Endothelial cell (in vitro differentiated cells): ENCODE measurements at places on chromosomes 11 and 22.

DNA sequence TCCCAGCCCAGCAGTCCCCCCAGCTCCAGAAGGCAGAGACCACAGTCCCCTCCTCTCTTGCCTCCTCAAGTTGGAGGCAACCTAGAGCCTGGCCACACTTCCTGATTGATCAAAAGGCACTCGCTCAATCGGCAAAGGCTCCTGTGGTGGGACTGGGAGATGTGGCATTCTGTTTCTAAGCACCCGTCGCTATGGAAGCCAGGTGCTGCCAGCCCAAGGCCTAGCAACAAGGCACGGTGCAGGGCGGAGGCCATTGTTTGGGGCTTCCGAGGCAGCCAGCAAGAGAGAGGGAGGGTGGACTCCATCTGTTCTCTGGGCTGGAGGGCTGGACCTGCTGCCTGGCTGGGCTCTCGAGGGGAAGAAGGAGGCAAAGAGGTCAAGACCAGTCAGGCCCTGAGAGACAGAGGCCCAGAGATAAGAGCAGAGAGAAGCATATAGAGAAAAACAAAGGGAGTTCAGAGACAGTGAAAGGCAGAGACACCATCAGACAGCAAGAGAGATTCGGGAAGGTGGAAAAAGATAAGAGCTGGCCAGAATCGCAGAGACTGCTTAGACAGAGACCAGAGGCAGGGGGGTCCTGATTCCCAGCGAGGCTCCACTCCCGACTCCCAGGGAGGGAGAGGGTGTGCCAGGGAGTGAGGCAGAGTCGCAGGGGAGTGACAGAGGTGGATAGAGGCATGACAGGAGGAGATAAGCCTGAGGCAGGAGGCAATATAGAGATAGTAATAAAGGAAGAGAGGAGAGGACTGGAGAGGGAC lies 21.2 kb downstream of the PDE2A start:
- peaks cover 13% of the 10 kb centered on the region for H3K27me3 ChIP-seq
- H3K4me1 ChIP-seq, result peaks cover 8% of the 10 kb centered on the region
- no peaks in the 10 kb centered on the region for H3K36me3 ChIP-seq
- no peak for DNase-seq

DNA sequence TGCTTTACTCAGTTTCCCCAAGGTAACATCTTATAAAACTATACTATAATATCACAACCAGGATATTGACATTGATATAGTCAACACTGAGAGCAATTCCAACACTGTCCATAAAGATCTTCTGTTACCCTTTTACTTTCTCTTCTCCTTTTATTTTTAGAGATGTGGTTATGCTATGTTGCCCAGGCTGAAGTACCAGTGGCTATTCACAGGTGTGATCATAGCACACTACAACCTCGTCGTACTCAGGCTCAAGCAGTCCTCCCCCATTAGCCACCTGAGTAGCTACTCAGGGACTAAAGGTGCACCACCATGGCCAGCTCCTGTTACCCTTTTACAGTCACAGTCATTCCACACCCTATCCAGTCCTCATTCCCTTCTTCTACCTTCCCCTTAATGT lies 119.7 kb downstream of the CWF19L2 start:
- H3K4me1 ChIP-seq, result no peaks in the 10 kb centered on the region
- DNase-seq, result no peak
- no peak overlapping the region for H3K27ac ChIP-seq
- H3K36me3 ChIP-seq, result no peaks in the 10 kb centered on the region
- H3K4me3 ChIP-seq, result no peak overlapping the region

DNA sequence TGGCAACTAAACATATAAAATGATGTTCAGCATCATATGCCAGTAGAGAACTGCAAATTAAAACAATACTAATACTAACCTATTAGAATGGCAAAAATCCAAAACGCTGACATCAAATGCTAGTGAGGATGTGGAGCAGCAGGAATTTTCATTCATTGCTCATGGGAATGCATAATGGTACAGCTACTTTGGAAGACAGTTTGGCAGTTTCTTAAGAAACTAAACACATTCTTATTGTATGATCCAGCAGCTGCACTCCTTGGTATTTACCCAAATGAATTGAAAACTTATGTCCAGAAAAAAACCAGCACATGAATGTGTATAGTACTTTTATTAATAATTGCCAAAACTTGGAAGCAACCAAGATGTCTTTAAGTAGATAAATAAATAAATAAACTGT lies 258.0 kb downstream of the TENM4 start:
- peaks cover 1% of the 10 kb centered on the region for H3K27me3 ChIP-seq
- no peak for DNase-seq
- H3K4me1 ChIP-seq, result peaks cover 5% of the 10 kb centered on the region

DNA sequence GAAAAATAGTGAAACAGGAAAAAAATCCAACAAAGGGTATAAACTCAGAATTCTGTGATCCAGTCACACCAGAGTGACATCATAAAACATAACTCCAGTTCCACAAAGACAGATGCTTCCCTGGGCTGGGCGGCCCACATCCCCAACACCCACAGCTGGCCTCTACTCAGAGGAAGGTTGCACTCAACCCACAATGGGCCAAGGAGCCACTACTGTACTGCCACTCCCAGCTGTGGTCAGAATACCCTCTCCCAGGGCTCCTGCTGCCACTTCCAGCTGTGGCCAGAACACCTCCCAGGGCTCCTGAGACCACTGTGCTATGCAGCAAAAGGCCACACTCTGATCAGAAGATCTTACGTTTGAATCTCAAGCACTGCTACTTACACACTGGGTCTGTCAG lies 18.3 kb downstream of the SMCO4 start:
- peaks cover 51% of the 10 kb centered on the region for H3K4me1 ChIP-seq
- no peak overlapping the region for H3K27ac ChIP-seq
- no peak for DNase-seq
- no peak overlapping the region for H3K4me3 ChIP-seq

- no peak overlapping the region for H3K27ac ChIP-seq
- H3K36me3 ChIP-seq, result peaks cover 25% of the 10 kb centered on the region
- DNase-seq, result no peak
- H3K27me3 ChIP-seq, result no peaks in the 10 kb centered on the region
These were observed 84.7 kb downstream of the HSD17B12 start for GRCh38 chr11:43765194-43765593.

GRCh38 chr11:33909150-33909549 lies 17.3 kb upstream of the LMO2 start:
- H3K27me3 ChIP-seq, result peaks cover 10% of the 10 kb centered on the region
- H3K36me3 ChIP-seq, result no peaks in the 10 kb centered on the region
- H3K4me1 ChIP-seq, result peaks cover 22% of the 10 kb centered on the region

GRCh38 chr11:117238221-117238620 lies 5.8 kb downstream of the RNF214 start:
- no peak overlapping the region for H3K4me3 ChIP-seq
- DNase-seq, result no peak
- H3K36me3 ChIP-seq, result peaks cover 18% of the 10 kb centered on the region
- H3K27me3 ChIP-seq, result peaks cover 3% of the 10 kb centered on the region
- H3K27ac ChIP-seq, result no peak overlapping the region
- peaks cover 9% of the 10 kb centered on the region for H3K4me1 ChIP-seq

DNA sequence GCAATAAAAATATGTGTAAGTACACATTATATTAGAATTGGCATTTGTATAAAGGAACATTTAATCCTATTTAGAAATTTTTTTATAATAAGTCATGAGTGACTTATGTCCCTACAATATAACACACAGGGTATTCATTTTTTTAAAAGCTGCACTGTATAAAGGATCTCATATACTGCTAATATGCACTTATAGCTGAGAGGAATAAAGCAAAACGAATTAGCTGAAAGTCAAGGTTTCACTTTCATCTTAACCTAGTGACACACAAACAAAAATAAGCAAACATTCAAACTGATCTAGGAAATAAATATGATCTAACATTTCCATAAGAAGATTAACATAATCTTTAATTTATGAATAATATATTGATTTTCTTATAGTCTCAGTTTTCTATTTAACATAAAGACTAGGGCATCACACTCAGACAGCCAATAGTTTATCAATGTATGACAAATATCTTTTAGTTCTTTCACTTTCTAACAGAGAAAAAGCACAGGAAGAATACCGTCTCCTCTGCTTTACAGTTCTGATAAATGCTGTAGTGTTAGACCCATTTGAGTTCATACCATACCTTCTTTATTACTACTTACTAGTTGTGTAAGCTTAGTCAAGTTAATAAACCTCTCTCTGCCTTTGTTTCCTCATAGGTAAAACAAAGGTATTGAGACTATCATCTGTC lies 42.9 kb downstream of the DCDC1 start:
- no peak overlapping the region for H3K27ac ChIP-seq
- no peaks in the 10 kb centered on the region for H3K4me1 ChIP-seq
- no peaks in the 10 kb centered on the region for H3K27me3 ChIP-seq
- no peak overlapping the region for H3K4me3 ChIP-seq
- no peak for DNase-seq

DNA sequence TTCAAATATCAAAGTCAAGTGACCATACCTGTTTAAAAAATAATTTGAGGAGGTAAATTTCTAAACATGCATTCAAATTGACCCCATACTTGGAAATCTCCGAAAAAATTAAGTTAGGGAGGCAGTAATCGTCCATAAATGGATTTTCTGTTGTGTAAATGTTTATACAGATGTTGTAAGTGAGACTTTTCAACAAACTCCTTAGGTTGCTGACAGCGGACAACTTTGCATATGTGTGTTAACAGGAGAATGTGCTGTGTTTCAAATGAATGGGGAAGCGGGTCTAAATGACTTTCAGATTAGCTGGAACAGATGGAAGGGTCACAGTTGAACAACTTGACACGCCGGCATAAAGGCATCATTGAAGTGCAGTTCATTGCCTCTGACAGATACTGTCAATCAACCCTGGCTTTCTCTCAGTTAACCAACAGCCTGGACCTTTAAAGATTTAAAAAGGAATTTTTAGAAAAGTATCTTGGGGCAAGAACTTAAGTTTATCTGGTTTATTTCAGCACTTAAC lies 98.2 kb upstream of the DBX1 start:
- H3K36me3 ChIP-seq, result no peaks in the 10 kb centered on the region
- H3K4me3 ChIP-seq, result no peak overlapping the region
- H3K27me3 ChIP-seq, result peaks cover 3% of the 10 kb centered on the region
- no peak overlapping the region for H3K27ac ChIP-seq
- no peaks in the 10 kb centered on the region for H3K4me1 ChIP-seq

- no peak for DNase-seq
- no peak overlapping the region for H3K27ac ChIP-seq
- H3K4me3 ChIP-seq, result peak overlapping the region; percentile 8
- H3K36me3 ChIP-seq, result peaks cover 6% of the 10 kb centered on the region
These were observed 5.9 kb downstream of the OOSP1 start for GRCh38 chr11:59943997-59944714.

GRCh38 chr22:32777987-32778386 lies 23.5 kb upstream of the TIMP3 start:
- peaks cover 3% of the 10 kb centered on the region for H3K27me3 ChIP-seq
- no peaks in the 10 kb centered on the region for H3K36me3 ChIP-seq
- no peak overlapping the region for H3K4me3 ChIP-seq
- H3K4me1 ChIP-seq, result peaks cover 27% of the 10 kb centered on the region
- DNase-seq, result no peak
- no peak overlapping the region for H3K27ac ChIP-seq

- H3K27ac ChIP-seq, result no peak overlapping the region
- no peaks in the 10 kb centered on the region for H3K27me3 ChIP-seq
- no peak overlapping the region for H3K4me3 ChIP-seq
- H3K4me1 ChIP-seq, result no peaks in the 10 kb centered on the region
These were observed 28.5 kb upstream of the C11orf96 start for GRCh38 chr11:43913829-43914380.

- no peak for DNase-seq
- no peak overlapping the region for H3K4me3 ChIP-seq
- H3K27me3 ChIP-seq, result no peaks in the 10 kb centered on the region
- H3K36me3 ChIP-seq, result no peaks in the 10 kb centered on the region
- no peaks in the 10 kb centered on the region for H3K4me1 ChIP-seq
These were observed 530.6 kb upstream of the KIRREL3 start for GRCh38 chr11:127531167-127531566.

- peaks cover 4% of the 10 kb centered on the region for H3K36me3 ChIP-seq
- peaks cover 2% of the 10 kb centered on the region for H3K27me3 ChIP-seq
- no peak overlapping the region for H3K27ac ChIP-seq
- DNase-seq, result no peak
- peaks cover 2% of the 10 kb centered on the region for H3K4me1 ChIP-seq
These were observed 34.7 kb upstream of the RFPL3 start for GRCh38 chr22:32322986-32323385.

DNA sequence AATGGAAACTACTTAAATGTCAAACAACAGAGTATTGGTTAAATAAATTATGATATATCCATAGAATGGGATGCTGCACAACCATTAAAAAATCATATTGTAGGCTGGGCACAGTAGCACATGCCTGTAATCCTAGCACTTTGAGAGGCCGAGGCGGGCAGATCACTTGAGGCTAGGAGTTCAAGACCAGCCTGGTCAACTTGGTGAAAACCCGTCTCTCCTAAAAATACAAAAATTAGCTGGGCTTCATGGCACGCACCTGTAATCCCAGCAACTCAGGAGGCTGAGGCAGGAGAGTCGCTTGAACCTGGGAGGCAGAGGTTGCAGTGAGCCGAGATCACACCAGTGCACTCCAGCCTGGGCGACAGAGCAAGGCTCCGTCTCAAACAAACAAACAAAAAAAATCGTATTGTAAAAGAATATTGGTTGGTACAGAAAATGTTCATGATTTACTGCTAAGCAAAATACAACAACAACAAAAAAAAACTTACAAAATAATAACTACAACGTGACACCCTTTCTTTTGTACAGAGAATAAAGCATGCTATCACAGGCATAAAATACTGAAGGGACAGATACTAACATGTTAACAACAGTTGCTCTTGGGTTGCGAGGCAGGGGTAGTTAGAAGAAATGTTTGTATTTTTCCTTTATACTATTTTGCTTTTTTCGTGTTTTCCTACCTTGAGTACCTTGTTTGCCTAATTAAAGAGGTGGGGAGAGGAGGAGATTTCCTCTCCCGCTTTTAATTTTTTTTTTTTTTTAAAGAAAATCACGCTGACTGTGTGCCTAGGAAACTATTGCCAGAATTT lies 21.3 kb upstream of the RRAS2 start:
- H3K27me3 ChIP-seq, result peaks cover 1% of the 10 kb centered on the region
- no peaks in the 10 kb centered on the region for H3K36me3 ChIP-seq
- no peak overlapping the region for H3K27ac ChIP-seq
- H3K4me3 ChIP-seq, result peak overlapping the region; percentile 84
- DNase-seq, result no peak

DNA sequence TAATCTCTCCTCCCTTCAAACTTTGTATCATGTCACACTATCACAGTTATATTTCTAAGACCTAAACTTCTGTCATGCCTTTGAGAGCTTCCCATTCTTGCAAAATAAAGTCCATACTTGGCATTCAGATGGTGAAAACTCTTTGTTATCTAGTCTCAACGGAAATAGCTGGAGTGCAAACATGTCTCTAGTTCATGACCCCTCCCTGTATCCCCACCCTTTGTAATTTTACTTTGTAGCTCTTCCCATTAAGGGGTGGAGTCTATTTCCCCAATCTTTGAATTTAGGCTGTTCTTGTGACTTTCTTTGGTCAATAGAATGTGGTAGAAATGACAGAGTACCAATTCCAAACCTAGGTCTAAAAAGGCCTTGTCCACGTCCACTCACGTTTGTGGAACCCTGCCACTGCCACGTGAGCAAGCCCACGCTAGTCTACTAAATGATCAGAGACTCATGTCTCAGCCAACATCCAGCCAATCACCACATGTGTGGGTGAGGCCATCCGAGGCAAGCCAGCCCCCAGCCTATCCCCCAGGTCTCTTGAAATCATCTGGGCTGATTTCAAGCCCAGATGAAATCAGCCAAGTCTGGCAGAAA lies 23.4 kb downstream of the SLN start:
- no peak overlapping the region for H3K27ac ChIP-seq
- no peaks in the 10 kb centered on the region for H3K36me3 ChIP-seq
- H3K4me1 ChIP-seq, result no peaks in the 10 kb centered on the region
- DNase-seq, result no peak
- no peak overlapping the region for H3K4me3 ChIP-seq
